Left ventricle myocardium superior (tissue), 1 donor: ENCODE measurements at places on chromosomes 16 and 17. TPM values are rescaled to one million over a fixed set of nuclear protein-coding genes. Genes with fewer than 3 reads are reported as not detected.

PRR15L gene
- total RNA-seq = not detected

CLEC10A gene
- total RNA-seq = 4.4 TPM

HS3ST3A1 gene
- total RNA-seq = 0.57 TPM

AGRP gene
- not detected for total RNA-seq

PNPO gene
- 31.3 TPM for total RNA-seq

C17orf113 gene
- total RNA-seq = 0.52 TPM

KRT27 gene
- total RNA-seq = not detected

DHRS7C gene
- total RNA-seq = 166 TPM

KRTAP1-1 gene
- total RNA-seq = not detected

LPO gene
- not detected for total RNA-seq

TLCD3B gene
- total RNA-seq = not detected

RAB40B gene
- 21.3 TPM for total RNA-seq

TPSG1 gene
- total RNA-seq = not detected

SLC16A6 gene
- not detected for total RNA-seq

FMNL1 gene
- total RNA-seq = 14.0 TPM

SPDYE4 gene
- not detected for total RNA-seq

ADAD2 gene
- total RNA-seq = not detected

GDPD3 gene
- total RNA-seq = 2.0 TPM

KCNAB3 gene
- total RNA-seq = 0.52 TPM

DNAI2 gene
- total RNA-seq = not detected

TMEM238L gene
- total RNA-seq = not detected

CCDC182 gene
- not detected for total RNA-seq

NPB gene
- 0.69 TPM for total RNA-seq

LGALS9 gene
- 16.9 TPM for total RNA-seq
